ENCODE measurements at places on chromosomes 3 and 15.

DNA sequence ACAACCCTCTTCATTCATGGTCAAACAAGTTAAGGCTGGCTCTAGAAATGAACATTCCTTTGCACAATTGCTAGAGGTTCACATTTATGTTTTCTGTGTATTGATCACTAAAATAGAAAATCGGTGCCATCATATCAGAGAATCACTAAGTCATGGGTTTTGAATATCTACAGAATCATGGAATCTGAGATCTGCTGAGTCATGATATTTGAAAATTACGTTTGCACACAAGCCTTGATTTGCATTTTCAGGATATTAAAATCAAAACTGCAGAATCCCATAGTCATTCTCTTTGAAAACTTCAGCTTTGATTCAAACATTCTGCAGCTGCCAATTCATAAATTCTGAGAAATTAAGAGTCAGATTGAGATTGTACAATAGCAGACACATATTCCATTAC is 26.1 kb upstream of the CHRNA7 start:
- DNase-seq: no peak

GRCh38 chr3:127141921-127142730 is 50.8 kb upstream of the PRR23E start:
- DNase-seq: no peak

DNA sequence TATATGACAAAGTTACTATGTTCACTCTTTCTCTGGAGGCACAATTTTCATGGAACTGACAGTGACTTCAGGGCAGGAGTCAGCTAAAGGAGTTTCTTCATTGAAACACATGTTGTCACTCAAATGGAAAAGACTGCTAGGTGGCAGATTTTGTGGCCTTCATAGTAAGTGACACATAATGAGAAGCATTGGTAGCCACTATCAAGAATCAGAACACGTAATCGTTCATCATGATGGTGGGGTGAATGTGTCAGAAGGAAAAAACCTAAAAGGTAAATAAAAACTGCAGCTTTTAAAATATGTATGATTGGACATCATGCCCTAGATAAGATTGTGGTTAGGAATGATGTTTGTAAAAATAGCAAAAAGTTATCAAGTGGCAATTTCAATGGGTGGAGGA is 1491.0 kb downstream of the SI start:
- no peak for DNase-seq

DNA sequence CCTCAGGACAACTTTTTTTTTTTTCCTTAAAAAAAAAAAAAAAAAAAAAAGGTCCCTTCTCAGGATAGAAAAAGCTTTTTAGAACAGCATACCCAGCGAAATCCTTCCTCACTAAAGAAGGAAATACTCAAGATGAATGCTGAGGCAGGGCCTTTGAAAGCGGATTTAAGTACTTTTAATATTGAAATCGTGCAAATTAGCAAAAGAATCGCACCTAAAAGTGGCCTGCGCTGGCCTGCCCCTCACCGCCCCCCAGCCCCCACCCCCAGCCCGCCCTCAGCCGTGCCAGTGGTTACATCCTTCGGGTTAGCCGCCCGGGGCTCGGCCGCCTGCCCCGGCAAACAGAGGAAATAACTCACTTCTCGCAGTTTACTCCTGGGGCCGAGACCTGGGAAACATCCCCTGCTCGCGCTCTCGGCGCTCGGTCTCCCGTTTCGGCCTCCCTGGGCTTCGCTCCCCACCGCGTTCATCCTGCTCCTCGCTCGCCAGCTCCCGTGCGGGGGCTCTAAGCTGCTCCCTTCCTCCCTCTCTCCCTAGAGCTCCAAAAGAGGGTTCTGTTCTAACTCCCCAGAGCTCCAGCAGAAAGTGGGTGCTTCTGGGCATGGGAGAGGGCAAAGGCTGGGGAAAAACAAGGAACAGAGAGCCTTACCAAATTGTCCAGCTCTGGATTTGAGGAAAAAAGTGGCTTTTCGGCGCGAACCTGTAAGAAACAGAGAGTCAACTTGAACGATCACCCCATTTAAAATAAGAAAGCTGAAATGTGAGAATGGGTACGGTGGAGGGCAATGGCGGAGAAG is 5.2 kb downstream of the MEIS2 start:
- DNase-seq: no peak

DNA sequence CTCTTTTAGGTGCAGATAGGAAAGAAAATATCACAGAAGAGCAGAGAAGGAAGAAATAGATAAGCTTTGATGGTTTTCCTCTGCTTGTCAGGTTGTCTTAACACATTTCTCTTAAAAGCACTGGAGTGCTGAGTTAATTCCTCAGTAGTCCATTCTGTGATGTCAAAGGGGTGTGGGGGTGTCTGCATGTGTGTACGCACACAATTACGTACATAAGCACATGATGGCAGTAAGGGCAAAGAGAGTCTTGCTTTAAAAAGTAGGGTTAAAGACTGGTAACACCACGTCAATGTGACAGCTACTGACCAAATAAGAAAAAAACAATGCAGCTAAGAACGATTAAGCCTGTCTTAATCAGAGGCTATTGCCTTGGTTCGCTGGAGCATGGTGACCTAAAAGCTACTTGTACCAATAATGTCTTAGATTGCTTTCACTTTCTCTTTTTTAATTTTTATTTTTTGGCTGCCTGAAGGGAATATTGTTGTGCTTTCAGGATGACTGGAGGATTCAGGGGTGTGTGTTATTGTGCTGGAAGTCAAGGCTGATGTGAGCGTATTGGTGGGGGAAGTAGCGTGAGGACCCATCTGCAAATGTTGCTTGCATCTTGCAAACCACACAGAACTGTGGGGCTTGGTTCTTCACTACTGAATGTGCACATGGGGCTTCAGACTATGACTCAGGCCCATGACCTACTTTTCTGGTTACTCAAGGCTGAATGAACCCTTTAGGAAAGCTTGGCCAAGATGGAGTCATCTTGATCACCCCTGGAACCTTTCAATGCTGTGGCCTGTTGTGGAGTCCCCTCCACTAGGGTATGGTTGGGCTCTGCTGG is 417.8 kb upstream of the TPM1 start:
- DNase-seq: no peak

DNA sequence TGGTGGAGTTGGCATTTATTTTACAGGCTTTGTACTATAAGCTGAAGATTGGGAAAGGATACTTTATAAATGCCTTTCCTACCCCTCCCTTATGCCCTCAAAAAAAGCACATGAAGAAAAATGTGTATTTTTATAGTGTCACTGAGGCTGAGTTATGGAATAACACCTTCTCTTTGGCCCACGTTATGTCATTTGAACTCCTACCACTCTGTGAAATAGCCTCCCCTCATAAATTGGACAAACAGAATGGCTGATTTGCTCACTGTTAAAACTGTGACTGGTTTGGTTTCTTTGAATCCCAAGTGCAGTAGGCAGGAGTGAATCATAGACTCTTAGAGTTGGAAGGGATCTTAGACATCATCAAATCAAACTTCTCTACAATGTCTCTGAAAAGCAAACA is 95.2 kb upstream of the SKOR1 start:
- no peak for DNase-seq

- DNase-seq: no peak
Observed at GRCh38 chr3:128271536-128272332, 118.5 kb downstream of the EEFSEC start.

DNA sequence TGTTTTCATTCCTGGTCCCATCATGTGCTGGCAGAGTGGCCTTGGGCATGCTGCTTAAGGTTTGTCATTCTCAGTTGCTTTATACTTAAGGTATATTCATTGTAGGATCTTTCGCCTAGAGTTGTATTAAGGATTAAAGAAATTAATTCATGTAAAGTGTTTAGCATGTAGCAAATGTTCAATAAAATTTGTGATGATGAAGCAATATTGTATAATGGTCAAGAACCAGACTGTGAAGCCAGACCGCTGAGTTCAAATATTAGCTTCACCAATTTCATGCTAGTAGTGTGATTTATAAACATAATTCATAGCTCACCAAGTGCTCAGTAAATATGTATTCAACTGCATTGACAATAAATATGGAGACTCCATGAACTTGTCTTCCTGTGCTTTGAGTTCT is 178.5 kb downstream of the BBX start:
- no peak for DNase-seq

- DNase-seq: no peak
Observed at GRCh38 chr3:37189109-37189508, 14.7 kb upstream of the LRRFIP2 start.

DNA sequence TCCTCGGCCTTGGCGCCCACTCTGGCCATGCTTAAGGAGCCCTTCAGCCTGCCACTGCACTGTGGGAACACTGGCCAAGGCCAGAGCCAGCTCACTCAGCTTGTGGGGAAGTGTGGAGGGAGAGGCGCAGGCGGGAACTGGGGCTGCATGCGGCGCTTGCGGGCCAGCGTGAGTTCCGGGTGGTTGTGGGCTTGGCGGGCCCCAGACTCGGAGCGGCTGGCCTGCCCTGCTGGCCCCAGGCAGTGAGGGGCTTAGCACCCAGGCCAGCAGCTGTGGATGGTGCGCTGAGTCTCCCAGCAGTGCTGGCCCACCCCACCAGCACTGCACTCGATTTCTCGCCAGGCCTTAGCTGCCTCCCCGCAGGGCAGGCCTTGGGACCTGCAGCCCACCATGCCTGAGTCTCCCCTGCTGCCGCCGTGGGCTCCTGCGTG is 13.1 kb upstream of the UBP1 start:
- no peak for DNase-seq

GRCh38 chr15:76311100-76311953 is at the start of gene ETFA:
ETFA (minus strand) TSS chr15:76311469; CDS start chr15:76311388, 81 bp downstream.
- peak; percentile 99 for DNase-seq

DNA sequence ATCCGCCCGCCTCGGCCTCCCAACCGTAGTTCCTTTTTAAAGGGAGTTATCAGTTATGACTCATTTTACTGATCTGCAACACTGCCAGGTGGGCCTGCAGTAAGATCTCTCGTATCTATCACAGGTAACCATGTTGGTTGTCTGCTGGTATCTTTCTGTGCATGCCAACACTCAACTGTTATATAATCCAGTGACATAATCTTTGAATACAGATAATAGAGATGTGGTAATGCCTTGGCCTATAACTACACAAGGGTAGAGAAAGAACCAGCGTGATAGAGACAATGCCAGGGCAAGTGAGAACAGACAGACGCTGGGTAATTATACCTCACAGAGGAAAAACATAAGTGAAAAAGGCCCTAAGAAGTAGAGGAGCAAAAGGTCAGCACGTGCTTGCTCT is 11.0 kb upstream of the ARPP19 start:
- DNase-seq: no peak

GRCh38 chr3:169389925-169390253 is 273.6 kb downstream of the MECOM start:
- no peak for DNase-seq

- DNase-seq: no peak
Observed at GRCh38 chr3:27575499-27575898, 91.3 kb upstream of the SLC4A7 start.

GRCh38 chr3:189123595-189124387 is 48.0 kb upstream of the TPRG1 start:
- no peak for DNase-seq

- no peak for DNase-seq
Observed at GRCh38 chr3:183697123-183697609, 431 bp upstream of the YEATS2 start.

DNA sequence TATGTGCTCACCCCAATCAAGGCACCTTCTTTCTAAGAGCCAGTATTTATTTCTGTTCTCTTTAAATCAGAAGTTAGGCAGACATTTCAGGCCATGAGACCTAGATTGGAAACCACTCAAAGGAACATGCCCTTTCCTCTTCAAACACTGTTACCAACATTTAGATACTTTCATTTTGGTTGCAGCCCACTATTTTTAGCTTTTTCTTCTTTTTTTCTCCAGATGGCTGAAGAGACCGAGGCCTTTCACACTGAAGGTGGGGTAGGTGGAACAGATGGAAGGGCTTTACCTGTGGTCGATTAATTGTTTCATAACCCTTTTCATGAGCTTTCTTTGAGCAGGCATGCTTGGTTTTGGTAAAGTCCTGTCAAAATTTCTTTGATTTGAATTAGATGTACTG is 10.9 kb upstream of the LZTFL1 start:
- no peak for DNase-seq

DNA sequence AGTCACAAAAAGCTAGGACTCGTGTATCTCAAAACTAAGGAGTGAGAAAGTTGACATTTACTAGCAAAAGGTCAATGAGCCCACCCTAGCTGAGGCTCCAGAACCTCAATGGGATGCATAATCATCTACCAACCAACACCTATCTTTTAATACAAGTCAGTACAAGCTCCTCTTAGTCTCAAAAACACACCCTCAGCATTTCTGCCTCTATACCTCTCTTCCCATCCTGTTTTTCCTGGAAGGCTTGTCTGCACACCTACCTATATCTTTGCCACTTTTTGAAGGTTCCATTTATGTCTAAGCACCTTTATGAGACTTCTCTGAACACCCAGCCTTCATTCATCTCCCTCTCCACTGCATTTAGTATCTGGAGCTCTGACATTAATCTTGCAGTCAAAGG is 10.0 kb downstream of the WWTR1 start:
- DNase-seq: no peak

DNA sequence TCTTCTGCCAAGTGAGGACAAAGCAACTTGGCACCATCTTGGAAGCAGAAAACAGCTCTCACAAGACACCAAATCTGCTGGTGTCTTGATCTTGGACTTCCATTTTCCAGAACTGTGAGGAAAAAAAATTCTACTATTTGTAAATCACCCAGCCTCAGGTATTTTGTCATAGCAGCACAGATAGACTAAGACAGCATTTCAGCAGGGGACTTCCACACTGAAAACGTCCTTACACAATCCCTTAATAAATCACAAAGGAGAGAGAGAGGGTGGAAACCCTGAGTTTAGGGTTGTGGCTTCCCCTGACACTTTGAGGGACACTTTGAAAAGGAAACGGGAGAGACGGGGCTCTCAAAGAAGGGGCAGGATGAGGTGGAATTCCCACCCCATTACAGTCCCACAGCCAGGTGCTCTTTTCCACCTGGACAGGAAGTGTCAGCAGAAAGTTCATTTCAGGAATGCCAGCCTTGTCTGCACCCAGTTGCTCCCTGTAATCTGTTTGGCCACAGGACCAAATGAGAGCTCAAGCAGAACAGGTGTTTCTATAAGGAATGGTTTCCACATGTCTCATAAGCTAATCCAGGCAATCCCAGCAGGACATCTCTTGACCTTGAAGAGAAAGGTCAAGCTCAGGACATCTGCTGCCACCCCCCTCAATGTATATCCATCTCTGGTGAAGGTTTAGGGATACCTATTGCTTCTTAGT is 51.3 kb downstream of the MYLK start:
- DNase-seq: no peak

DNA sequence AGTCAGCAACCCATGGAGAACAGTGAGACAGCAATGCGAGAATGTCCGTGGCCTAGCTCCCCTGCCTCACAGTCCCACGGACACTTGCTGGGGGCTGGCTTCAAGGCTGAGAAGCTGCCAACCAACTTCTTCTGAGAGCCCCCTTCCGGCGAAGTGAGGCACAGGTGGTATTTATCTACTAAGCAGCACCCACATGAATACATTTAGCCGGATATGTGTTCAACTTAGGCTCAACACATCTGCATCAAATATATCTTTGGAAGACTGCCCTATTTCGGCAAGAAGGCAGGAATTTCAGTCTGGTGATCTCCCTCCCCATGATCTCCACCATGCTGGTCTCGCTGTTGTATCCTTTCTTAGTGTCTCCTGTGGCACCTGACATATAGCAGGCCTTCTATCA is 340.9 kb upstream of the NR2E3 start:
- no peak for DNase-seq
